Glutamatergic neuron (in vitro differentiated cells): ENCODE measurements at places on chromosomes 5 and 9. TPM values are rescaled to one million over a fixed set of nuclear protein-coding genes. Genes with fewer than 3 reads are reported as not detected.

DNA sequence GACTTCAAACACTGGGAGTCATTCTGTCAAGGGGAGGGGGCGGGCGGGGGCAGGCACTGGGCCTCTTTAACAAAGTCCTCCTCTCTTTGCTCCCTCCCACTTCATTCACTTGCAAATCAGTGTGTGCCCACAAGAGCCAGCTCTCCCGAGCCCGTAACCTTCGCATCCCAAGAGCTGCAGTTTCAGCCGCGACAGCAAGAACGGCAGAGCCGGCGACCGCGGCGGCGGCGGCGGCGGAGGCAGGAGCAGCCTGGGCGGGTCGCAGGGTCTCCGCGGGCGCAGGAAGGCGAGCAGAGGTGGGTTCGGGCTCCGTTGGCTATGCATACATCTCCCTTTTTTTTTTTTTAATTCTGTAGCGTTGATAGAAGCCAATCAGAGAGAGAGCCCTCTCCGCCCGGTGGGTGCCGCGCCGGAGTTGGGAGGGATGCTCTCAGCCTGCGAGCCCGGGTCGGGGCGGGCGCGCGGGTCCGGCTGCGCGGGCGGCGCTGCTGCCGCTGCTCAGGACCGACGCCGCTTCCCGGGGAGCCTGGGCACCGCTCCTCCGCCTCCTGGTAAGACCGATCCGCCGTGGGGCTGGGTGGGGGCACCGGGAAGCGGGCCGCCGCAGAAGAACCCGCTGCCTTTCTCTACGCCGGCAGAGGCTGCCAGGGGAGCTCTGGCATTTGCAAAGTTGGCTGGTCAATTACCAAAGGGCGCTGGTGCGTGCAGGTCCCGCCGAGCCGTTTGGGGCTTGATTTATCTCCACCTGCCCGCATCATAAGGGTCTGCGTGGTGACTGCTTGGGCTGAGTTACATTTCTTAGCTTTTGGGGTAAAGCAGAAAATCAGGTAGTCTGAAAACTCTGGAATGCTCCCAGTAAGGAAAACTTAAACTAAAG lies at the start of gene CDH6:
TSS of gene CDH6 (plus strand) at position 96 of the 877 bp plus-strand sequence. CDS start 73,788 bp downstream, outside the sequence.
- peak; percentile 72 for DNase-seq

- no peak for DNase-seq
These were observed 72.9 kb upstream of the SLC44A1 start for GRCh38 chr9:105171589-105171988.

DNA sequence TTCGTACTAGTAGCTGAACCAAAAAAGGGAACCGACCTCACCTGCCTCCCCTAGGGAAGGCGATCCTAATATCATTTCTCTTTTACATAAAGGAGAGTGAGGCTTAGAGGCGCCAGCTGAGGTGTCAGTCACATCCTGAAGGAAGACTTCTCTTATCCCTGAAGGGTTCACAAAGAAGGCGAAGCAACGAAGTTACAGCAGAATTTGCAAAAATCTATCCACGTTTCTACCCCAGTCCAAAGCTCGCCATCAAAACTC lies 598 bp upstream of the KIAA1191 start:
- DNase-seq: no peak

- no peak for DNase-seq
These were observed 12.6 kb upstream of the SLC12A7 start for GRCh38 chr5:1124205-1125029.

DNA sequence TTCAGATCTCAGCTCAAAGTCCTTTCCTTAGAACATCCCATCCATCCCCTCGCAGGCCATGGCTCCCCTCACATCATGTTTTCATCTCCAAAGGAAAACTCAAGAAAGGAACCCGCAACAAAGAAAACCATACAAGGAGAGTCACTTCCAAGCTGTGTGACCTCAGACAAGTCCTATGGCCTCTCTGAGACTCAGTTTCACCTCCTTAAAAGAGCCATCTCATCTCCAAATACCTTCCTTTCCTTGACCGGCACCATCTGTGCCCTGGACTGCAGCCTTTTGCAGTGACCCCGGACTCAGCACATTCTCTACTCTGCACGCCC lies 10.7 kb downstream of the CORO2A start:
- no peak for DNase-seq

GRCh38 chr9:108444400-108445358 lies 411.1 kb downstream of the ACTL7B start:
- DNase-seq: no peak

- no peak for DNase-seq
These were observed 51.3 kb upstream of the MOCS2 start for GRCh38 chr5:53160895-53161294.

DNA sequence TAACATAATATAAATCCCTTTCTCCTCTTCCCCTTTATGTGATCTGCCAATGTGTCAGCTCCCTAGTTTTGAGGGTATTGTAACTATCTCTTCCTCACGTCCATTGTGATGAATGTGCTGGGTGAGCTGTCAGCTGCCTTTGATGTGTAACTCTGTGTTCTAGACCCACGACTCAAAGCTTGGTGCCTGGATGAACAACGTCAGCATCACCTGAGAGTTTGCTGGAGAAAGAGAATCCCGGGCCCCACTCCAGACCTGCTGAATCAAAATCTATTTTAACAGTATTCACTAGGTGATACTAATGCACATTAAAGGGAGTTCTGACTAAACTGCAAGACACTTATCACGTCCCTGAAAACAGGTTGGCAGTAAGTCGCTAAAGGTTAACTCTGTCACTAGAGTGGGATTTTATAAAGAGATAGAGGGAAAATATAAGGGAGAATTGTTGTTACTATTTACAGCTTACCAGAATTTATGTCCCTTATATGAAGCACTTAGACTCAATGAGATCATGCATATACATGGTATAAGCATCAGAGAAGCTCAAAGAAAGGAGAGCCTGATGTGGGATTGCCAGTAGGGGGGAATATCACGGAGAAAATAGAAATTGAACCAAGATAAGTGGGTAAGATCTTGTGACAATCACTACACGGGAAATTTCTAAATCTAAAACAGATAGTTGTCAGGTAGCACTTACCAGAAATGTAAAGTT lies 423.8 kb upstream of the SLC30A5 start:
- DNase-seq: no peak

DNA sequence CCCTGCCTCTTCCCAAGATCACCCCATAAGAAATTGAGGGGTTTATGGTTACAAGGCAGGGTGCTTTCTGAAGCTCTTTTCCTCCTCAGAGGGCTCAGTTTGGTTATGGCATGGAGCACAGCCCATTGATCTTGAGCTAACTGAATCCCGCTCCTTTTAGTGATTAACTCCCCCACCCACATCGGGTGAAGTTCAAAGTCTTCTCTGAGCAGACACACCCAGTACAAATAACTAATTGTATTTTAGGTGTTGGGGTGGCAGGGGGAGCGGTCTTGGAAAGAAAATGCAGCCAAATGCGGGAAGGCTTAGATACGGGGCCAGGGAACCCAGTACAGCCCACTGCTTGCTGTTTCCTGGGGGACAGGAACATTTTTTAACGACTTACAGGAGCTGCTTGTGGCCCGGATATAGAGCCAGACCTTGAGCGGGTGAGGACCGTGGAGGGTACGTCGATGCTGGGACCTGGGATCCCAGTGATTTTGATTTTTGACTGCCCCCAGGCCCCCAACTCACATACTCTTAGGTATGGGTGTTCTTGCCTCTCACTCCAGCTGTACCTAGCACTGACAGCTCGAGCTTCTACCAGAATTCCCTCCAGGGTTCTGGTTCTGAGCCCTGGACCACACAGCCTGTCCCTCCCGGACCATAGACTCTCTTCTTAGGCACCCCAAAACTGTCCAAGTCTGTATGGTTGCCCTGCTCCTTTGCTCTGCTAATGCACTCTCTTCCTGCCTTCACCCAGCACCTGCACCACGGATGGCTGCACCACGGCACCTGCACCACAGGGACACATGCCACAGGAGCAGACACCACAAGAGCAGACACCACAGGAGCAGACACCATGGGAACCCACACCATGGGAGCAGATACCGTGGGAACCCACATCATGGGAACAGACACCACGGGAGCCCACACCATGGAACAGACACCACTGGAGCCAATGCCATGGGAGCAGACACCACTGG lies 18.3 kb upstream of the RXRA start:
- peak; percentile 1 for DNase-seq

The SNAPC3 gene
- 104 TPM for total RNA-seq

The DRD1 gene
- total RNA-seq: not detected

The MEGF9 gene
- 25.4 TPM for total RNA-seq

The BHMT2 gene
- not detected for total RNA-seq

The CER1 gene
- 3.0 TPM for total RNA-seq

The PCDHGA8 gene
- total RNA-seq: 7.2 TPM

The CDC20B gene
- total RNA-seq: 0.34 TPM
